ENCODE measurements at places on chromosomes 5 and 9. TPM values are rescaled to one million over a fixed set of nuclear protein-coding genes. Genes with fewer than 3 reads are reported as not detected.

DNA sequence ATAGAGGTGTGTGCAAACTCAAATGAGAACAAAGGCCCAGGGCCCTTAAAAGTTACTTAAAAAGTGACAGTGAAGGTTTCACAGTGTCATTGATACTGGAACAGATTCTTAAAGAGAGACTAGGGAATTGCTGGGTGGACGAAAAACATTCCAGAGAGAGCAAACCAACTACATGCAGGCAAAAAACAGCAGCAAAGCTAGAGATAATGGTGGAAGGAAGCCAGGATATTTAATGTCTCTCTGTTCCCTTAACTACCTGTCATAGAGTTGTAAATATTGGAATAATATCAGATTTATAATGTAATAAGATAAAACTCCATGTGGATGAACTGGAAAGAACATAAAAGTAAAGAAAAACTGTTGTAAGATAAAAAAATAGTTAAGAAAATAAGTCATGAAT is 508.6 kb downstream of the TAF11L14 start:
- DNase-seq: no peak

DNA sequence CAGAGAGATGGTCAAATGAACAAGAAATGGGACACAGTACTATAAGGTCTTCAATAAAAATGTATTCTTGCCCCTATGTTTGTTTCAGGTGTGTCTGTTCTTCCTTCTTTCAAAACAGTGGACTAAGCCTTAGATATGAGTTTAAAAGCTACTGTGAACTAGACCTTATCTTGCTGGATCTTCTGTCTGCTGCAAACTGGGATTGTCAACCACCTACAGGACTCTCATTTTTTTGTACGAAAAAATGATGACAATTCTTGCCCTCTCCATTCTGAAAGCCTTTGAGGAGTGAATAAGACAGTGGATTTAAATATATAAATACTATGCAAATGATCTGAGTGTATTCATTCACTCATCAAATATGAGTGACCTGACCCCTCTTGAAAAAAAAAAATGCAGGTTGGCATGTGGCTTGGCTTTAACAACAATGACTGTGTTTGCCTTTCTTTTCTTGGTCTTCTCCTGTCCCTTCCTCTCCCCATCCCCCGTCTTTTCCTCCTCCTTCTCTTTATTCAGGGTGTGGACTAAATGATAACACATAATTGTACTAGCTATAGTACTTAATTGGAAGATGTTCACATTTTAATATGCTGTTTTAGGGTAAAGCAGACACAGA is 235.5 kb upstream of the TRIM32 start:
- no peak for DNase-seq

DNA sequence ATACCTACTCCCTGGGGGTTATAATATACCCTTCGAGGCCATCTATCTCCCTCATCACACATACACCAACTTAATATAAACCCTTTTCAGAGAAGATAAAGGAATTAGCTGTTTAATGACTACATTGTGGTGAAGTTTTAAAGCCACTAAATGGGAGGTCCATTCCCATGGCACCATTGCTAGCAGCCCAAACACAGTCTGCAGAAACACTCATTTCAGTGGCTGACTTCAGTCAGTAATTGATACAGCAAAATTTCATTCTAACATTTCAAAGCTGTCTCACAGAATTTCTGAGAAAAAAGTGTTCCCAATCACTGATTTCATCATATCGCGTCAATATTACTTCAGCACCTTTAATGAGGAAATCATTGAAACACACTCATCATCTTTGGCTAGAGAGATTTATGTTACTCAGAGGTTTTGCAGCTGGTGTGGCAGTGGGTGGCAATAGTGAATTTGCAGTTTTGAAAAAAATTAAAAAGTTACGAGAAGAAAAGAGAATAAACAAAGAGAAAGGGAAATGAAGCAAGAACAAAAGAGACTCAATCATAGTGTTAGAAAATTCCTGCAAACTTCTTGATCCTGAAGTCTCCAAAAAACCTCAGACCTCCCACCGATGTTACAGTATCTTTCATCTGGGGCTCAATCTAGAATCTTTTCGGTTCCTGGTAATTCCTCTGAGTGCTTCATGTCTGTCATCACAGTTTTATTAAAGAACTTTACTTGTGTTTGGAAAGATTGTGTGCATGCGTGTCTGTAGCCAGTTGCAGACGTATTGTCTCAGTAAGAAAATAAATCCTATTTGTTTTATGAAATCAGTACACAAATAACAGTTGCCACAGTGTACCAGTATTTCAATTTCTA is 105.0 kb downstream of the ERCC6L2 start:
- DNase-seq: no peak

Gene PCDHB8
- polyA plus RNA-seq: 1.5 TPM

DNA sequence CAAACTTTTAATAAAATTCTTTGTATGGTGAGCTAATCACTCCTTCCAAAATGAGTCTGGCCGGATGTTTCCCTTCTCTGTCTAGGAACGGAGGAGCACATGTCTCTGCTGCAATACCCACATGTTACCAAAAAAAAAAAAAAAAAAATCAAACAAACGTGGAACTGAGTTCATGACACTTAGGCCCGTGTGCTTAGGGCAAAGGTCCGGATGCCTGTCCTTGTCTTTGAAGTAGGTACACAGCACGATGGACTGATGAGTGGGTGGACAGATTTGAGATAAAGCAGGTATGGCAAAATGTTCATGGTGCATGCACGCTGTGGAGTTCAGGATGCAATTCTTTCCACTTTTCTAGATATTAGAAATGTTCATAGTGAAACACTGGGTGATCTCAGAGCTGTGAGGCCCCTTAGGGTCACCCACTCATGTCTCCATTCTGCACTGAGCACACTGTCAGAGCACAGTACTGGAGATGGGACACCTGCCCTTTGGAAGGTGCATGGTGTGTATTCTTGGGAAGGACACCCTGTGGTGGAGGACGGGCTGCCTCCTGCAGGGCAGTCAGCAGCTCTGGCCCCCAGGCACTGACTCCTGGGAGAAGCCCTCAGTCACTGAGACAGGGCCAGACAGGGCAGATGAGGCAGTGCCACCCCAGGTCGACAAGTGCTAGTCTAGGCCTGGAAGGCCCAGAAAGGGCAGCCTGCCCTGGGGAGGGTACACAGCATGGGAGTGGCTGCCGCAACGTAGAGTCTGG is 43.6 kb downstream of the GADD45G start:
- no peak for DNase-seq

Gene SUSD3
- polyA plus RNA-seq: 10.2 TPM

DNA sequence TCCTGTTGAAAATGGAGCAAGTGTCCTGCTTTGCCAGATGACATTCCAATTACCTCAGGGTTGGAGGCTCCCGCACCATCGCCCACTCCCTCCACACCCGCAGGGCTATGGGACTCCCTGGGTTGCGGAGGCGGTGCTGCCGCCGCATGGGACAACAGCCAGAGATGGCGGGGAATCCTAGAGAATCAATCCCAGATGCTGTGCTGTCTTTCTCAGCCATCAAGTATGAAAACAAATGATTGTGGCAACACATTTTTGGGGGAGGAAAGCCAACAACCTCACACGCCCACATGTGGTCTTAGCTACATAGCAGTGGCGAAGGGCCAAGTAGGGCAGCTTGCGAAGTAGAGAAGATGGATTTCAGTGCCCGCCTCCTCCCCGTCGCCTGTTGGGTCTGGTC is 46.7 kb downstream of the IL31RA start:
- DNase-seq: no peak

DNA sequence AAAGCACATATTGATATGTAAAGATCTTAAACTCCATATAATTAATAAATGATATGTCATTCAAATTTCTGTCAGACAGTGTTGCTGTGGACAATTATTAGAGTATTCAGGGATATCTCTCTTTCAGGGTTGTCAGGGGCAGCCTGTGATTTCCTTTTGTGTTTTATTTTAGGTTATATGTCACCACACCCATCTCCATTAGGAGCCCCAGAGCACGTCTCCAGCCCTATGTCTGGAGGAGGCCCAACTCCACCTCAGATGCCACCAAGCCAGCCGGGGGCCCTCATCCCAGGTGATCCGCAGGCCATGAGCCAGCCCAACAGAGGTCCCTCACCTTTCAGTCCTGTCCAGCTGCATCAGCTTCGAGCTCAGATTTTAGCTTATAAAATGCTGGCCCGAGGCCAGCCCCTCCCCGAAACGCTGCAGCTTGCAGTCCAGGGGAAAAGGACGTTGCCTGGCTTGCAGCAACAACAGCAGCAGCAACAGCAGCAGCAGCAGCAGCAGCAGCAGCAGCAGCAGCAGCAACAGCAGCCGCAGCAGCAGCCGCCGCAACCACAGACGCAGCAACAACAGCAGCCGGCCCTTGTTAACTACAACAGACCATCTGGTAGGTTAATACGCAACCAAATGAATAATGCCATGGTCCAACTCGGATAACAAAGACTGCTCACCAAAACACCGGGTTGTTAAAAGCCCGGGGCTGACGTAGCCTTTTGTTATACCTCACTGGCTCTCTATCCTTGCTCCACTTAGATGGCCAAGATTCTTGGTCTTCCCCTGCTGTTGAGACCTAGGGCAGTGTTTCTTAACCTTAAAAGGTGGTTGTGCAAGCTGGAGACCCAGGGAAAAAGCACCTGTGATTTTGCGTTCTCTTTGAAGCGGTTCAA is 24.4 kb downstream of the SMARCA2 start:
- DNase-seq: no peak

DNA sequence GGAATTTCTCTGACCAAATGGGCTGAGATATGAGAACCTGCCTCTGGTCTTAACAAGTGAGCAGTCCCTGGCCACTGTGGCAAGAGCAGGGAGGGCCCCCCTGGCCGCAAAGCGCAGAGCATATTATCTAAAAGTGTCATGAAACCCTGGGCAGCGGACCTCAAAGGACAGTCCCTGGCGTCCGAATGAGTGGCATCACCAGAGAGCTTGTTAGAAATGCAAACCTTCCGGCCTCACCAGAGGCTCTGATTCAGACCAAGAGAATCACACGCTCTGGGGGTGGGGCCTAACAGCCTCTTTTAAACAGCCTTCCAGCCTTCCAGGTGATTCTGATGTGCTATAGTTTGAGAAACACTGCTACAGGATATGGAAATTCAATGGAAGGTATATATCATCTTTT is 10.9 kb downstream of the PTPN3 start:
- no peak for DNase-seq

- DNase-seq: no peak
Measured at GRCh38 chr5:156219483-156220005, 107.4 kb upstream of the SGCD start.

All from left renal cortex interstitium (tissue), 4 donors.